ENCODE measurements at places on chromosomes 2 and 18.

DNA sequence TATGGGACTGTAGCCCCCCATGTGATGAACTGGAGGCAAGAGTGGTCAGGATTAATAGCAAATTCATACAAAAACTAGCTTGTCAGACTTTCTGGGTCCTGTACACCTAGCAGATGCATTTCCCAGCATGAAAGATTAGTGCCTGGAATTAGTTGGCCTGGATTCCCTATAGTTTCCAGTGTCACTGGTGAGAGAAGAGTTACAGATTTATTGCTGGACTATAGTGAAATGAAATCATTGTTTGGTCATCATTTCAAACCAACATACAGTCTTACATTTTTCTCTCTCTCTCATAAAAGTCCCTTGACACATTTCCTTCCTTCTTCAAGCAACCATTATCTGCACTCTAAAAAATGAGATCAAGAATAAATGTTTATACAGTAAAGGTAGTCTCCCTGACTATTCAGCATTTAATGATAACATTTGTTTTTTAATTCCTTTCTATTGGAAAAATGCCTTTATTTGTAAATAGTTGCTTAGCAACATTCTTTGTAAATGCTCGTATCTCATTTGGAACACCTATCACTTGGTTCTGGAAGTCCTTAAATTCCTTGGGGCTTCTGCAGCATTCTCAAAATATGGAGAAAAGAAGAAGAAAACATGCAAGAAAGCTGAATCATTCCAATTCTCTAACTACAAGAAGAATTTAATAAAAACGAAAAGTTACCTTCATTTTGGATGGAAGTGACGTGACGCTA lies 144.4 kb downstream of the MREG start:
- H3K4me3 ChIP-seq = no peak overlapping the region
- H3K27me3 ChIP-seq = no peaks in the 10 kb centered on the region
- no peaks in the 10 kb centered on the region for H3K36me3 ChIP-seq
- no peak for DNase-seq
- no peak overlapping the region for H3K27ac ChIP-seq
- H3K4me1 ChIP-seq = no peaks in the 10 kb centered on the region

DNA sequence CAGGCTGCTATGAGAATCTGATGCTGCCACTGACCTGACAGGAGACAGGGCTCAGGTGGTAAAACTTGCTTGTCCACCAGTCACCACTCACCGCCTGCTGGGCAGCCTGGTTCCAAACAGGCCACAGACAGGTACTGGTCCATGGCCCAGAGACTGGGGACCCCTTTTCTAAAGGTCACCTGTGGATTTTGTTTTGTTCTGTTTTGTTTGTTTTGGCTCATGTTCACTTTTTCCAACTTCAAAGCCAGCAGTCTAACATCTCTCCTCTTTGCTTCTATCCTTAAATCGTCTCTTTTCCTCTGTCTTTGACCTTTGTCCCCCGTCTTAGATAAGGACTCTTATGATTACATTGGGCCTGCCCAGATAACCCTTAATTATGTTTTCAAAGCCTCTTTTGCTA lies 3.3 kb upstream of the CERKL start:
- H3K36me3 ChIP-seq = no peaks in the 10 kb centered on the region
- no peaks in the 10 kb centered on the region for H3K4me1 ChIP-seq
- H3K27ac ChIP-seq = no peak overlapping the region
- H3K4me3 ChIP-seq = no peak overlapping the region

GRCh38 chr2:212928681-212929080 lies 222.7 kb downstream of the IKZF2 start:
- no peak overlapping the region for H3K4me3 ChIP-seq
- no peak for DNase-seq
- H3K36me3 ChIP-seq = no peaks in the 10 kb centered on the region

- no peak overlapping the region for H3K4me3 ChIP-seq
- H3K27me3 ChIP-seq = peaks cover 17% of the 10 kb centered on the region
- no peaks in the 10 kb centered on the region for H3K36me3 ChIP-seq
Observed at GRCh38 chr18:37254236-37254754, 311.3 kb downstream of the CELF4 start.

DNA sequence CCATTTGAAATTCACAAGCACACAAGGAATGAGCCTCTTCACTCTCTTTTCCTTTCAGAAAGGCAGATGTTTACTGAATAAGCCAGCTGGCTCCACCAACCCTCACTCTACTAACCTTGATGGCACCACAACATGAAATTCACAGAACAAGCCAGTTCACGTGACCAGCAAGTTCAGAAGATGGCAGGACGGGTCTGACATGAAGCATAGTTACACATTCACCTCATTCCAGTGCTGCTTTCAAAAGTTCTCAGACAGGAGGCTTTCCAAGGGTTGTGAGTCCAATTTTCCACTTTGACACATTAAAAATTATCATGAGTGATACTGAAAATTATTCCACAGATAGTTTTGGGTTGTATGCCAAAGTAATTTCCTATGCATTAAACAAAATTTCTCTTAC lies 74.2 kb upstream of the MBOAT2 start:
- H3K4me1 ChIP-seq = no peaks in the 10 kb centered on the region
- H3K36me3 ChIP-seq = no peaks in the 10 kb centered on the region
- H3K27me3 ChIP-seq = no peaks in the 10 kb centered on the region
- no peak overlapping the region for H3K4me3 ChIP-seq
- no peak for DNase-seq
